ENCODE measurements at places on chromosomes 12 and 14. TPM values are rescaled to one million over a fixed set of nuclear protein-coding genes. Genes with fewer than 3 reads are reported as not detected.

- no peak overlapping the region for H3K4me3 ChIP-seq
- no peaks in the 10 kb centered on the region for H3K4me1 ChIP-seq
- no peak overlapping the region for H3K27ac ChIP-seq
- H3K36me3 ChIP-seq = no peaks in the 10 kb centered on the region
- DNase-seq = no peak
These were observed 10.1 kb downstream of the TMEM179 start for GRCh38 chr14:104594310-104595046.

DNA sequence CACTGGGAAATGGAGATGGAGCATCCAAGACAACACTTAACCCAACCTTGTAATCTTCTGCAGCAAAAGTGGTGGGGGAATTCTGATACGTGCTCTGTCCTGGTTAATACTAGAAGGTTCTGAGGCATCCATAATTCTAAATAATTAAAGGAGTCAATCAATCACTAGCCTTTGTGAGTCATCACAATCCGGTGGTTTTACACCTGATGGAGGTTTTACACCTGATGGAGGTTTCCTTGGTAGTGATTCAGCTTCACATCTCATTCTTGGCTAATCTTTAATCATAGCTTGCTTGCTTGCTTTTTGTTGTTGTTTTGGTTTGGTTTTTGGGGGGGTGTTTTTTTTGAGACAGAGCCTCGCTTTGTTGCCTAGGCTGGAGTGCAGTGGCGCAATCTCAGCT is 343.4 kb downstream of the DPF3 start:
- no peak for DNase-seq
- H3K4me1 ChIP-seq = peaks cover 9% of the 10 kb centered on the region
- no peak overlapping the region for H3K4me3 ChIP-seq
- no peaks in the 10 kb centered on the region for H3K36me3 ChIP-seq

- H3K36me3 ChIP-seq = no peaks in the 10 kb centered on the region
- H3K27ac ChIP-seq = no peak overlapping the region
- DNase-seq = no peak
- no peaks in the 10 kb centered on the region for H3K4me1 ChIP-seq
- H3K27me3 ChIP-seq = no peaks in the 10 kb centered on the region
- no peak overlapping the region for H3K4me3 ChIP-seq
These were observed 356.7 kb downstream of the LRIG3 start for GRCh38 chr12:58563621-58564020.

DNA sequence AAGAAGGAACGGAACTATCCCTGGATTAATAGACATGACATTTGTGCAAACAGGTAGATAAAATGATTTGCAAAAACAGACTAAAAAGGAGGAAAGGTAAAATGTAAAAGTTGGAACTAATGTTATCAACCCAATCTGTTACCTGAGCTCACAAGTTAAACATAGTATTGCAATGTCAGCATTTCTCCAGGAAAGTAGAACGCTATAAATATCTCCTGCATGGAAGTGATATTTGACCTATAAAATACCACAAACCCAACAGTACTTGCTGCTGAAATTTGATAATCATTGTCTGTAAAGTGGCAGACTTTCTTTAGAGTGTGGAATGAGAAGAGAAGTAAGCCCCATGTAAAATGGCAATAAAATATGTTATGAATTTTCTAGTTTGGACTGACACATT is 1435.7 kb downstream of the LRFN5 start:
- H3K27ac ChIP-seq = no peak overlapping the region
- H3K4me1 ChIP-seq = no peaks in the 10 kb centered on the region
- H3K27me3 ChIP-seq = no peaks in the 10 kb centered on the region

DNA sequence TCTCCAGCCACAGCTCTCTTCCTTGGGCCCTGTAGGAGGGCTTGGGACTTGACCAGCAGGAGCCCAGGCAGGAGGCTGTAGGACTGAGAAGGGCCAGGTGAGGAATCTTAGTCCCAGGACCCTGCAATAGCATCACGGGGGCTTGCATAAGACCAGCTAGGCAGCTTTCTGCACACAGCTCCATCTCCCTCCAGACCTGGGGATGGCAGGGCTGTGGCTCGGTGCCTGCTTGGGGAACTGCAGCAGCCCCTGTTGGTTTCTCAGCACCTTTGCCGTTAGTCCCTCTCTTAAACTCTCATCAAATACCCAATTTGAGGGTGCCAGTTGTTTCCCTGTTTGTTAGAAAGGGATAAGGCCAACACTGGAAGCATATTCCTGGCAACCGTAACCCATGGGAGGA is 14.3 kb downstream of the DIO3 start:
- peaks cover 3% of the 10 kb centered on the region for H3K27me3 ChIP-seq
- no peak for DNase-seq
- H3K36me3 ChIP-seq = no peaks in the 10 kb centered on the region
- H3K4me3 ChIP-seq = no peak overlapping the region
- H3K4me1 ChIP-seq = no peaks in the 10 kb centered on the region

KCNA5 gene
- not detected for polyA plus RNA-seq

- no peak overlapping the region for H3K4me3 ChIP-seq
- no peak overlapping the region for H3K27ac ChIP-seq
- H3K4me1 ChIP-seq = no peaks in the 10 kb centered on the region
- DNase-seq = no peak
- peaks cover 4% of the 10 kb centered on the region for H3K27me3 ChIP-seq
- H3K36me3 ChIP-seq = no peaks in the 10 kb centered on the region
These were observed 102.6 kb downstream of the TSPAN9 start for GRCh38 chr12:3179731-3180130.

P2RX4 gene
- 38.2 TPM for polyA plus RNA-seq

SMAGP gene
- polyA plus RNA-seq = 34.6 TPM

DNA sequence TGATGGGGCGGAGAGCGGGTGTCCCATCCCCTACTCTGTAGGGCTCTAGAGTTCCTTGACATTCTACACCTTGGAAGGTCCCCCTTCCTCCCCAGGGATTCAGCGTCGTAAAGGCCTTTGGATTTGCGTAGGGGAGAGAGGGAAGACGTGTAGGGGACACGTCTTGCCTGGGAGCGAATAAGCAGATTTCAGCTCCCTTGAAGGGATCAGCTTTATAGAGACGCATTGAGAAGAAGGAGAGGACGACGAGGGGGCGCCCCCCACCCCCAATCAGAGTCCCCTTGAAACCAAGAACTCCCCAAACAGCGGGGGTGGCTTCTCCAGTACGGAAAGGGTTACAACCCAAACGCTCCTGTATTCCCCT is 324 bp downstream of the CALCOCO1 start:
- H3K36me3 ChIP-seq = peaks cover 6% of the 10 kb centered on the region
- peak overlapping the region; percentile 76 for H3K27ac ChIP-seq
- DNase-seq = no peak
- H3K4me3 ChIP-seq = peak overlapping the region; percentile 99

- no peak overlapping the region for H3K4me3 ChIP-seq
- H3K27ac ChIP-seq = no peak overlapping the region
- DNase-seq = no peak
- no peaks in the 10 kb centered on the region for H3K36me3 ChIP-seq
These were observed 179.1 kb downstream of the KITLG start for GRCh38 chr12:88401155-88401554.

DNA sequence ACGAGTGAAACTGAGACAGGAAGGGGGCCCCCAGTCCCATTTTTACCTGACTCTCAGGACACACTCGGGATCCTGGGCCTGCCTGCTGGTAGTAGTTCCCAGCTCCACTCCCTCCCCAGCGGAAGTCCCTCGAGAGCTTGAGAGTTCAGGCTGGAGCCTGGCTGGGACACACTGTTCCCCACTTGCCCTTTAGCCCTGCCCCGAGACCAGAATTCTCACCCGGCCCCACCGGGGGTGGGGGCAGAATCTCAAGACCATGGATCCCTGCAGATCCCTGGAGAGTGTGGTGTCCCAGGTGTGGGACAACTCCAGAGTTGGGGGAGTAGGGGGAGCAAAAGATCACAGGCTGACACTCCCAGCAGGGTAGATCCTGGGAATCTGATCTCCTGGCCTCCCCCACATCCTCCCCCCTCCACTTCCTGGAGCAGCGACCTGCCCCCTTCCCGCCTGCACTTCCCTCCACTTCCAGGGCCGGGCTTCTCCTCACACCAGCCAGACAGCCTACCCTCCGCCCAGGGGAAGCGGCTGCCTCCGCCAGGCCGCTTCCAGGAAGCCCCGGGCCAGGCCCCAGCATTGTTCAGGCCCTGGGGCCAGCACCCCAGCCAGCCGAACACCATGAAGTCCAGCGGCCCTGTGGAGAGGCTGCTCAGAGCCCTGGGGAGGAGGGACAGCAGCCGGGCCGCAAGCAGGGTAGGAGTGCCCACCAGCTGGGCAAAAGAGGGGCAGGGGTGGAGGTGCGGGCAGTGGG is at the start of gene TNS2:
Gene TNS2 (plus strand): TSS at position 495 of the 748 bp plus-strand sequence. CDS start 121 bp downstream, at position 616.
- no peak within 1 kb of the TSS for H3K4me3 ChIP-seq
- H3K27me3 ChIP-seq = peaks cover 6% of the 10 kb centered on the region
- no peaks in the 10 kb centered on the region for H3K36me3 ChIP-seq
- peaks cover 22% of the 10 kb centered on the region for H3K4me1 ChIP-seq
- no peak for DNase-seq
- H3K27ac ChIP-seq = peak within 1 kb of the TSS; percentile 30

DNA sequence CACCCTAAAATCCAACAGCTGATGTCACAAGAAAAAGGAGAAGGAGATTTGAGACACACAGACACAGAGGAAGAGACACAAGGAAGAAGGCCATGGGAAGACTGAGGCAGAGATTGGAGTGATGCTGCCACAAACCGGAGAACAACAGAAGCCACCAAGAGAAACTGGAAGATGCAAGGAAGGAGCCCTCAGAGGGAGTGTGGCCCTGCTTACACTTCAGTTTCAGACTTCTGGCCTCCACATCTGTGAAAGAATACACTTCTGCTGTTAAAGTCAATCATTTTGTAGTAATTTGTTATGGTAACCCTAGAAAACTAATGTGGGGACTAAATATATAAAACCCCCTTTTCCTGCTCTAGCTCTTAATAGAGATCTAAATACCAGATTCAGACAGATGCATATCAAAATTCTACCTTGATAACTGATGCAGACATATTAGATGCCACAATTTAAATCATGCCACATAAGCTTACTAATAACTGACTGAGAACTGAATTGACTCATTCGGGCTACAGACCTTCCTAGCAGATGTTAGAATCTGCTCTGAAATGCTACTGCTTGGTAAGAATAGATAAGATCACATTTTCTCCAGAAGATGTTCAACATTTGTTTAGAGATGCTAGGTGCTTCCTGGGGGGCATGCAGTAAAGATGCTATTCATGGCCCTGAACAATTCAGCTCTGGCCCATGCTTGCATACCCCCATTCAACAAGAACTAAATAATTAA is 113.1 kb upstream of the CCND2 start:
- peaks cover 41% of the 10 kb centered on the region for H3K4me1 ChIP-seq
- H3K27me3 ChIP-seq = peaks cover 2% of the 10 kb centered on the region
- no peak for DNase-seq
- no peak overlapping the region for H3K27ac ChIP-seq
- no peaks in the 10 kb centered on the region for H3K36me3 ChIP-seq

DNA sequence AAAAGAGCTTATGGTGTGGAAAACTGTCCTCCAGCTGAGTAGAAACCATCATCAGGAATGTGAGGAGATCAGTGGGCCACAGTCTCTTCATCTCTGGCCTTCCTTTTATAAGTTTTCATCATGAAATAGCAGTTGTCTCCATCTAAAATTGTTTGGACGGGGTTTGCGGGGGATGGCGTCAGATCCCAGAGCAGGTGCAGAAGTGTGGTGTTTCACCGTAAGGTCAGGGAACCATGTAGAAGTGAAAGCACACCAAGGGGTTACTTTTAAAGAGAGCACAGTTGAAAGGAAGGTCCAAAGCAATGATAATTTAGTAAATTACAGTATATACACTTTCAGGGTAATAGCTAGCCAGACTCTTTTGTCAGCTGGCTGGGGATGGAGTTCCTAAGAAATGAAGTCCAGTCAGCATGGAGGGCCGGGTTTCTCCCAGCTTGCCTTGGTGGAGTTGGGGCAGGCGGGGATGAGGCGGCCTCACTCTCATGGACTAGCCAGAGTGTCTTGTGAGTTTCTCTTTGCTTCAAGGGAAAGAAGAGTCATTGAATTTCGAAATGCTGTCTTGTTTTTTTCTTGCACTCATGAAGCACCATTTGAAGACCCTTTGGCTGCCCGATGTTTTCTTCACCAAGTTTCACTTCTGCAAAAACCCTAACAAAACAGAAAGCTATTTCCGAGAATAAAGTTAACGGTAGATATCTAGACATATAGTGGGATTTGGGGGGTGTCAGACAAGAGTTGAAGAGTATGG is 100.6 kb downstream of the ETV6 start:
- no peak for DNase-seq
- peak overlapping the region; percentile 39 for H3K4me3 ChIP-seq
- H3K36me3 ChIP-seq = peaks cover 17% of the 10 kb centered on the region
- no peaks in the 10 kb centered on the region for H3K27me3 ChIP-seq
- peaks cover 56% of the 10 kb centered on the region for H3K4me1 ChIP-seq
- H3K27ac ChIP-seq = no peak overlapping the region

DNA sequence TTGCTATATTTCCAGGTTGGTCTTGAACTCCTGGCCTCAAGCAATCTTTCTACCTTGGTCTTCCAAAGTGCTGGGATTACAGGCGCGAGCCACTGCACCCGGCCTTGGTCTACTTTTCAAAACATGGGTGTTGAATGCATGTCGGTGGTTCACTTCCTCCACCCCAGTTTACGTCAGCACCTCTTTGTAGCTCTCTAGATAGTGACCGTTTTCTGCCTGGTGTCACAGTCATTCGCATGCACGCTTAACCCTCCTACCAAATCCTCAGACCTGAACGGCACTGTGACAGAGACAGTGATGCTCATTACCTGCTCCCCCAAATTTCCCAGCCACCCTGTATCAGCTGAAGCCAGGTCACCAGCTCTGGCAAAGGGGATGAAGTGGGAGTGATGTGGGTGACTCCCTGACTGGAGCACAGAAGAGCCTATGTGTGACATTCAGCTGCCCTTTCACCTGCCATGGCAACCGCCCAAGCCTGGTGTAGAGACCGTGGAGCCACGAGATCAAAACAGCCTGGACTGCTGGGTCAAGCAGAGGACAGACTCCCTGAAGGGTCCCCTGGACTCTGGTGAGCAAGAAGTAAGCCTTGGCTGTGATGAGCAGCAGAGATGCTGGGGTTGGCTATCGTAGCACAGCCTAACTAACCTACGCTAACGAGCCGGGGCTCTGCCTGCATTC is 66.2 kb upstream of the GPR68 start:
- H3K4me1 ChIP-seq = peaks cover 59% of the 10 kb centered on the region
- H3K27ac ChIP-seq = peak overlapping the region; percentile 94
- H3K27me3 ChIP-seq = peaks cover 37% of the 10 kb centered on the region

GRCh38 chr14:83071888-83072501 is 1538.3 kb upstream of the SEL1L start:
- no peak overlapping the region for H3K27ac ChIP-seq
- no peak for DNase-seq
